ENCODE measurements at places on chromosomes 5 and 9. TPM values are rescaled to one million over a fixed set of nuclear protein-coding genes. Genes with fewer than 3 reads are reported as not detected.

The CCDC171 gene
- total RNA-seq, result 2.0 TPM

The C5orf52 gene
- not detected for total RNA-seq

The ADAMTSL1 gene
- total RNA-seq, result 3.1 TPM

The GRIN3A gene
- total RNA-seq, result not detected

The GRM6 gene
- total RNA-seq, result not detected

The UHRF2 gene
- 34.1 TPM for total RNA-seq

The OLFM1 gene
- total RNA-seq, result 21.2 TPM

The NEUROG1 gene
- total RNA-seq, result not detected

The DRD1 gene
- total RNA-seq, result 0.17 TPM

Measured in left lung (tissue), 14 donors.